ENCODE measurements at places on chromosomes 4 and X. TPM values are rescaled to one million over a fixed set of nuclear protein-coding genes. Genes with fewer than 3 reads are reported as not detected.

- H3K27me3 ChIP-seq = no peaks in the 10 kb centered on the region
- H3K27ac ChIP-seq = peak overlapping the region; percentile 85
- H3K4me3 ChIP-seq = no peak overlapping the region
- peaks cover 40% of the 10 kb centered on the region for H3K4me1 ChIP-seq
- no peak for DNase-seq
- H3K36me3 ChIP-seq = no peaks in the 10 kb centered on the region
Measured at GRCh38 chr4:6773616-6774540, 8.6 kb upstream of the KIAA0232 start.

GABRG1 gene
- total RNA-seq = not detected

DNA sequence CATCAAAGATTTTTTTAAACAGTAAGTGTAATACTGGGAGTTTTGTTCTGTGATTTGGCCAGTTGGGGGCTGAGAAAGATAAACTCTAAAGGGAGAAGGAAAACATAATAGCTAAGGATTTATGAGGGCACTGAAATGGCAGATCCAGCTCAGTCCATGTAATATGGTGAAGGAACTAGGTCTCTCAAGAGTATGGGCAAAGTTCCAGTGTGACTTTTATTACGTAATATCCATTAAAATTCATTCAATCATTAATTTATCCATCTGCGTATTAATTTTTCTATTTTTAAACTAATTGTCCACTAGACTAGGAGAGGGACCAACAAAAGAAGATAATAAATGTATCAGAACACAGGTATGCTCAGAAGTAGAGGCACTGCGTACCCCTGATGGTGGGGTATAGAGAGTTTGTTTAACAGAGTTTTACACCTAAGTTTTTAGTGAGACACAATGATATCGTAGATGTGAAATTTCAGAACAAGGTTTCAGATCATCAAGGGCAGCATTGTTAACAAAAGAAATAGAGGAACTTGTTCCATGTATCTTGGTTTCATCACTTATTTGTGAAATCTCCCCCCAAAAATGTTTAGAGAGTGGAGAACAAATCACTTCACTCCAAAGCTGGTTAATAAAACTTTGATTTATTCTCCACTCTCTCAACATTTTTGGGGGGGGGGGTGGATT lies 351.1 kb downstream of the GRXCR1 start:
- no peak overlapping the region for H3K4me3 ChIP-seq
- no peak for DNase-seq
- H3K4me1 ChIP-seq = no peaks in the 10 kb centered on the region
- no peak overlapping the region for H3K27ac ChIP-seq
- H3K27me3 ChIP-seq = no peaks in the 10 kb centered on the region
- no peaks in the 10 kb centered on the region for H3K36me3 ChIP-seq

- H3K4me3 ChIP-seq = no peak overlapping the region
- H3K27ac ChIP-seq = no peak overlapping the region
- H3K4me1 ChIP-seq = no peaks in the 10 kb centered on the region
- no peaks in the 10 kb centered on the region for H3K27me3 ChIP-seq
- no peak for DNase-seq
- H3K36me3 ChIP-seq = no peaks in the 10 kb centered on the region
Measured at GRCh38 chr4:80125252-80126177, 52.5 kb upstream of the ANTXR2 start.

RNF150 gene
- total RNA-seq = 21.2 TPM
